Upper lobe of right lung (tissue), 1 donor: ENCODE measurements at places on chromosomes 12 and 14. TPM values are rescaled to one million over a fixed set of nuclear protein-coding genes. Genes with fewer than 3 reads are reported as not detected.

DNA sequence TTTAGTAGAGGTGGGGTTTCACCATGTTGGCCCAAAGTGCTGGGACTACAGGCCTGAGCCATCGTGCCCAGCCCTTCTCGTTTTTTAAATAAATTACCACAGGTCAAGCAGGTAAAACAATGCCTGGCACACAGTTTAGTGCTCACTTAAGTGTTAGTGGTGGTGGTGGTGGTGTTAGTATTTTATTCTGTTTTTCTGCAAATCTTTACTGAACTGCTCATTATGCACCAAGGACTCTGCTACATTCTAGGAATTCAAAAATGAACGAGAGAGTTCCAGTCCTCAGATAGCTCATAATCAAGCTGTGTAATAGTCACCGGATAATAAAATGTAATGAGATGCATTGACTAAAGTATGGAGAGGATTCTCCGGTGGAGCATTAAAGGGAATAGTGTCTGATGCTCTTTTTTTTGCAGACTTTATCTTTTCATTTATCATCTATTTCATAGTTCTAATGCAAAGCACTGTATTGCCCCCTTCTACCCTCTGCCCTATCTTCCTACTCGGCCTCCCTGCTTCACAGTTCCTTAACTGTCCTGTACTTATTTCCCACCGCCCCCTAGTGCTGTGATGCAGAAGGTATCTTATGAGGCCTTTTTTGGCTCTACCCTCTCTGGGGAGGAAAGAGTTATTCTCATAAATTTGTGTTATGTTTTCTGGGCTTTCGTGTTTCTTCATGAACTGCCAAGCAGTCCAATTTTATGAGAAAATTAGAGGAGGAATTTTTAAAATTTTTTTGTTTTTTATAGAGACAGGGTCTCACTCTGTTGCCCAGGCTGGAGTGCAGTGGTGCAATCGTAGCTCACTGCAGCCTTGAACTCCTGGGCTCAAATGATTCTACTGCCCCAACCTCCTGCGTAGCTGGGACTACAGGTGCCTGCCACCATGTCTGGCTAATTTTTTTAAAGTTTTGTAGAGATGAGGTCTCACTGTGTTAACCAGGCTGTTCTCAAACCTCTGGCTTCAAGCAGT is 1.0 kb downstream of the ITFG2 start:
- DNase-seq = no peak

RHOJ gene
- 38.6 TPM for total RNA-seq

GRCh38 chr12:117365049-117365616 is 3.7 kb upstream of the NOS1 start:
- no peak for DNase-seq

- no peak for DNase-seq
Observed at GRCh38 chr14:71852181-71852580, 80.0 kb upstream of the RGS6 start.

DNA sequence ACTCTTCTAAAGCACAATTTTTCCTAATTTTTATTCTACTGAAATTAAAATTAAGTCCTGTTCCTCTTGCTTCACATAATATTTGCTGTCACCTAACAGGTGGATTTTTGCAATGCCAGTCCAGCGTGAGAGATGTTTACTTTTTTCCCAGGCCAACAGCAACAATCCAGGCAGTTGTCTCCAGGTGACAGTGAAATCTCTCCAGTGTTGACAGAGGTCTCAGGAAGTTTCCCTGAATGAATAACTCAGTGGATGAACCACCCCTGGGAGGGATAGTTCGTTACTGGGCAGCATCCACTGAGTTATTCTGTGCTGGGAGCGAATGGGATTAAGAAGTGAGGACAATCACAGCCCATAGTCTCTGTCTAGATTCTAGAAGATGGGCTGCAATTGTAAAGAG is 7.1 kb upstream of the NT5DC3 start:
- no peak for DNase-seq

GRCh38 chr14:101101456-101102056 is 198.0 kb upstream of the RTL1 start:
- DNase-seq = no peak

DNA sequence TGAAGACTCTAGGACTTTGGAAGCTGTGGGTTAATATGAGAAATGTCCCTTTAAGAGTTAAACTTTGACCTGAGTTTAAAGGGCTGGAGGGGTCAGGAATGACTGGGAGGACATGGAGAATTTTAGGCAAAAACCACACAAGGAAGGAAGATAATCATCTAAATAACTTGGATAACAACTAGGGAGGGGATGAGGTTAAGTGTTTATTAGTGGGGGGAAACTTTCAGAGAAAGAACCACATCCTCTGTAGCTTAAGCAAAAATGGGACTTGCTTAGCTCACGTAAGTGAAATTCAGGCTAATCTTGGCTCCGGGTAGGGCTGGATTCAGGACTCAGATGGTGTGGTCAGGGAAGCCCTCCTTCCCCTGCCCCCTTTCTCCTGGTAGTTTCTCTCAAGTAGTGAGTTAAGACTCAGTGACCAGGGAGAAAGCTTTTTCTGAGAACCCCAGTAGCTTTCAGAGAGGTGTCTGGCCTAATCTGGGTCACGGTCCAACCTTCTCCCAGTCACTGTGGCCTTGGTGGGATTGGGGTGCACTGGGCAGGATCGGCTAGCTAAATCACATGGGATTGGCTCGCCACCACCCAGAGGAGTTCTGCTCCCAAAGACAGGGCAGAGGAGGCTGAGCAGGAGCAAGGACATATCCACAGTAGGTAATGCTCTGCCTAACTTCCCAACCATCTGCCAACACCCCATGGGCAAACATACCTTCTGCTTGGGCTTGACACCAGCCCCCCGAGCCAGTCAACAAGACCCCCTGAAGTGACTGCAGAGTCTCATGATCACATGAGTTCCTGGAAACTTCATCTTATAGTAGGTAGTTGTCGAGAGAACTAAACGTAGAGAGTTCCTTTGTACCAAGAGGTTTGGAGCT is 52.8 kb downstream of the ARF6 start:
- no peak for DNase-seq

DNA sequence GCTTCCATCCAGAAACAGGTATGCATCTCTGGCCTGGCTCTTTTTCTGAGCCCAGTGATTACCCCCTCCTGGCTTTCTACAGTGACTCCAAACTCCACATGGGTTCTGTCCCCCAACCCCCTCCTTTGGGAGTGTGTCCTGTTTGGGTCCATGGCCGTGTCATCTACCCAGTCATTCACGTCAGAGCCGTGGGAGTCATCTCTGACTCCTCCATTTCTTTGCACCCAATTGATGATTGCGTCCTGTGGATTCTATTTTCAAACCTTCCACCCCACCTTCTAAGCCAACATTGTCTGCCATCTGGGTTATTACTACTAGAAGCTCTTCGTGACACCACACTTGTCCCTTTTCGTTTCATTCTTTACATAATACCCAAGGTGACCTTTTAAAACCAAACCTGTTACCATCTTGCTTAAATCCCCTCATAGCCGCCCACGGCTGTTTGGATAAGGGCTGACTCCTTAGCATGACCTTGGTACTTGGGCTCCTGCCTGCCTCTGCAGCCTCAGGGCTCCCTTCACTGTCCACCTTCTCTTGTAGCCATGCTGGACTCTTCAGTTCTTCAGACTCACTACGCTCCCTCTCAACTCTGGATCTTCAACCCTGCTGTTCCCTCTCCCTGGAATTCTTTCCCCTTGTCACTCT is 38.1 kb upstream of the NT5DC3 start:
- DNase-seq = no peak

GRCh38 chr14:81042438-81042837 is 87.0 kb downstream of the TSHR start:
- no peak for DNase-seq

- DNase-seq = no peak
Observed at GRCh38 chr12:12221560-12221959, 45.3 kb downstream of the LRP6 start.

DNA sequence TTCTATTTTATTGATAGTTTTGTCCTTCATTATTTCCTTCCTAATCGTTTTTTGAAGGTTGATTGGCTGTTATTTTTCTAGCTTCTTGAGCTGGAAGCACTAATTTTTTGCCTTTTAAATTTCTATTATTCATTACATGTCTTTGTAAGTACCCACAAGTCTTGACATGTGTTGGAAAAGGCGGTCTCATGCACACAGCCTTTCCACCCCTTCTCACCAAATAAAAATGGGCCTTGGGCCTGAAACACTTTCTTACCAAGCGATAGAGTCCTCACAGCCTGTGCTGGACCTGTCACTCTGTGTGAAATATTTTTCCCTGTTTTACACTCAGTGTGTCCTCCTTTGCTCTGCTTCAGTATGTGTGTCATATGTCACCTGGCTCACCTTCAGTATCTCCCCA is 9.9 kb downstream of the ETNK1 start:
- no peak for DNase-seq

DNA sequence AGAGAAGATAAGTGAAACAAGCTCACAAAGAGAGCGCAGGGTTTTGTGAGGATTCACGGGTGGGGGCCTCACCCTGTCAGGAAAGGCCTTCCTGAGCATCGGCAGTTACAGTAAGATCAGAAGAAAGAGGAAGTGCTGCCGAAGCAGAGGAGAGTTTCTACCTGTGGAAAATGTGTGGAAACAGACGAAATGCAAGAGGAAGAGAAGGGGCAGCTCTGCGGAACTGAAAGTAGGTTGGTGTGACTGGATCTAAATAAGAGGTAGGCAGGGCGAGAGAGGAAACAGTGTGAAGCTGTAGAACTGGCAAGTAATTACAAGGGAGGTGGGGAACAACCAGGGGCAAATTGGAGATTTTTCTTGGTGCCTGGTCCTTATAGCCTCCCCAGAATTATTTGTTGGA is 2.6 kb downstream of the GPR68 start:
- DNase-seq = no peak

COCH gene
- total RNA-seq = 0.38 TPM

YBX3 gene
- total RNA-seq = 292 TPM

DNA sequence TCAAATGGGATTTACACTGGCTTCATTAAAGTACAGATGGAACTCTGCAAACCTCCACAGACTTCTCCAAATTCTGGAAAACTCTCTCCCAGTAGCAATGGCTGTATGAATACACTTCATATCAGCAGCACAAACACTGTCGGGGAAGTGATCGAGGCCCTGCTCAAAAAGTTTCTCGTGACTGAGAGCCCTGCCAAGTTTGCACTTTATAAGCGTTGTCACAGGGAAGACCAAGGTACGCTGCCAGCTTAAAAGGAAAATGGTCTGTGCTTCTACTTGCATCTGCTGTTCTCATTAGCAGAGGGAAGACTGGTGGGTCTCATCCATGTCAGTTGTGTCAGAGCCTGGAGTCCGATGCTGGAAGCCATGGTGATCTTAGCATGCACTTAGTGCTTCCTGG is 71.0 kb downstream of the GNS start:
- DNase-seq = no peak

PTGER2 gene
- 5.3 TPM for total RNA-seq

- DNase-seq = no peak
Observed at GRCh38 chr14:88209273-88209672, 113.8 kb downstream of the KCNK10 start.

DNA sequence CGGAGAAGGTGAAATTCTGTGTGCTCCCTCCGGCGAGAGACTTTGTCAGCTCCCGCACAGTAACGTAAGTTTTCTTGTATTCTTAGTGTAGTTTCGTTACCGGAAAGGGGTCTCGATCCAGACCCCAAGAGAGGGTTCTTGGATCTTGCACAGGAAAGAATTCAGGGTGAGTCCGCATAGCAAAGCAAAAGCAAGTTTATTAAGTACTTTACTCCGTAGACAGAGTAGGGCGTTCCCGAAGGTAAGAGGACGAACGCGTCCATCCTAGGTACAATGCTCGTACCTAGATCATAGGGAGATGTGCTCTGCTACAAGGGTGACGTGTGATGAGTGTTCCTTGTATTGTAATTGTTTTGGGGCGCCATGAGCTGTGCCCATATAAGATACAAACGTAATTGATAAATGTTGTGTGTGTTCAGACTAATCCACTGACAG is 293 bp downstream of the IFI27L1 start:
- no peak for DNase-seq

TSHR gene
- not detected for total RNA-seq

PPP1R1A gene
- total RNA-seq = not detected

- peak; percentile 74 for DNase-seq
Observed at GRCh38 chr12:510071-510825, 50.5 kb downstream of the B4GALNT3 start.

- DNase-seq = no peak
Observed at GRCh38 chr12:84161296-84161695, 751.3 kb downstream of the SLC6A15 start.

WIF1 gene
- 171 TPM for total RNA-seq

GRCh38 chr14:37579274-37579673 is 15.8 kb downstream of the FOXA1 start:
- DNase-seq = no peak

TMEM30B gene
- 22.5 TPM for total RNA-seq

PPM1A gene
- 50.2 TPM for total RNA-seq

DNA sequence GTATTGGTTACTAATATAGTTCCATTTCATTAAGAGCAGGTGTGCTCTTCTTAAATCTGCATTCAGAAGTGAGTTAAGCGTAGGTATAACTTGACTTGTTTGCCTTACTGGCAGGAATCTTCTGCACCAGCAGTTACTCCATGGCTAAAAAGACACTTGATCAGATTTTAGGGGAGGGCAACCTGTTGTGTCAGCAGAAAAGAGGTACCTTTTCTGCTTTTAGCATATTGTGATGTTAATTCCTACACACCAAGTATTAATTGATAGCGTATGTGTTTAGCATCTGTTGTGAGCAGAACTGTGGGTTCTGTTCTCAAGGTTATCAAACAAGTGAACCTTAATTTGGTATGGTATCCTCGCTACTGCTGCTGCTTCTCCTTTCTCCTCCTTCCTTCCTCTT is 38.3 kb downstream of the TTLL5 start:
- no peak for DNase-seq

GRCh38 chr14:60276347-60276746 is 27.3 kb downstream of the PPM1A start:
- no peak for DNase-seq

GRCh38 chr12:123152833-123153232 is 1.9 kb upstream of the PITPNM2 start:
- DNase-seq = no peak

DNA sequence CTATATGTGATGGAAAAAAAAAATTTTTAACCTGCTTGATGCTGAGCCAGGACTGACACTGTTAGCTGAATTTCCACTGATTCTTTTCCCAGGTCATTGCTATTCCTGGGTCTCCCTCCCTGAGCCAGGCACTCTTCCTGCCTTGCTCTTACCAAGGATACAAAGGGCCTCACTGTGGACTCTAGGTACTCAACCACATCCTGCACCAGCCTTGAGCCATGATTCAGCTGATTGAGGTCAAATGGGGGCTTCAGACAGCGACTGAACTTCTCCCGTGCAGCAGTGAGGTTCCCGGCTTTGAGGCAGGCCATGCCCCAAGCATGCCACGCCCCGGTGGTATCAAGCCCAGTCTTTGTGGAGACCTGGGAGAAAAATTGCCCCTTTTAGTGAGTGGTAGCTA is 54.3 kb downstream of the ZFYVE26 start:
- no peak for DNase-seq

DNA sequence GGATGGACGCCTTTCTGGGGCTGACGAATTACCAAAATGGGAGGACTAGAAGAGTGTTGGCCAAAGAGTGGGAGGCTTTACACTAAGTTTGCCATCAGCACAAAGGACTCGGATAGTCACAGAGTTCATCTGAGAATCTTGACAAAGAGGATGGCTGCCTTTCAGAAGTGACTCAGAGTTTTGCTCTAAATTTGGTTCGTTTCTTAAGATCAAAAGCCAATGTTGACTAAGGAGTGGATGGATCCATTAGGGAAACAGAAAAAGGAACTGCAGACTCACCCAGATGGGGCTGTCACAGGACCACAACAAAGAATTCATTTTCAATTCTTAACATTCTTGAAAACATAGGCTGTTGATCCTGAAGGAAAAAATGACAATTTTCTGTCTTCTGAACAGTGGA is 81.3 kb upstream of the DUSP6 start:
- no peak for DNase-seq

PPP1R36 gene
- 0.46 TPM for total RNA-seq

SLC6A13 gene
- 3.9 TPM for total RNA-seq

- DNase-seq = no peak
Observed at GRCh38 chr12:115870510-115870909, 407.0 kb downstream of the MED13L start.

GDF3 gene
- 0.32 TPM for total RNA-seq
